ENCODE measurements at places on chromosomes 2 and 18.

DNA sequence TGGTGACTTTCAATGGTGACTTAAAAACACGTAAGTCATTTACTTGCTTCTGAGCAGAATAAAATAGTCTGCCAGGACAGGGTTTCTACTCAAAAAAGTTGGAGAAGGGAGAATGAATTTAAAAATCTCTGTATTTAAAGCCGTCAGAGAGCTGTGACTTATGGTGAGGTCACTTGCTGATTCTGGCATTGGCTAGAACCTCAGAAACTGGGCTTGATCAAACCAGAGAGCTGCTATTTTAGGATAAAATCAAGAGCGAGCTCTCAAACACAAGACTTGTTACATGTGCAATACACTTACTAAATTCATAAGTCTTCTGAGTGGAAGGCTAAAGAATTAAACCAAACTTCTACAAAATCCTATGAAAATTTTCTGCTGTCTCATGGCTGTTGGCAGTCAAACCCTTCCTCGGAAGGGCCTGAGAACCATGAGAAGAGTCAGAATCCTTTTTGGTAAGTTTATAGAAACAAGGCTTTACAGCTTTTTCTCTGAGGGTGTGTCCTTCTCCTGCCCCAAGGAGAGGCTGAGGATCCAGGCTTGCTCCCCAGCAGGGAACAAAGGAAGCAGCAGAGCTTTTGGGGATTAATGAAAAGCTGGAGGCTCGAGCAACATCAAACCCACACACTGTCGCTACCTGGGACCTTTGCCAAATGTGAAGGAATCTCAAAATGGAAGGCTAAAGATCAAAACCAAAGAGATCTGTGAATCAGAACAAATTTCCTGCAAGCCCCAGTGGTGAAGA lies 816.4 kb downstream of the SOCS6 start:
- no peak for DNase-seq

- DNase-seq, result no peak
Measured at GRCh38 chr2:141062443-141062842, 1068.4 kb downstream of the LRP1B start.

- no peak for DNase-seq
Measured at GRCh38 chr2:184049566-184049965, 548.8 kb upstream of the ZNF804A start.

DNA sequence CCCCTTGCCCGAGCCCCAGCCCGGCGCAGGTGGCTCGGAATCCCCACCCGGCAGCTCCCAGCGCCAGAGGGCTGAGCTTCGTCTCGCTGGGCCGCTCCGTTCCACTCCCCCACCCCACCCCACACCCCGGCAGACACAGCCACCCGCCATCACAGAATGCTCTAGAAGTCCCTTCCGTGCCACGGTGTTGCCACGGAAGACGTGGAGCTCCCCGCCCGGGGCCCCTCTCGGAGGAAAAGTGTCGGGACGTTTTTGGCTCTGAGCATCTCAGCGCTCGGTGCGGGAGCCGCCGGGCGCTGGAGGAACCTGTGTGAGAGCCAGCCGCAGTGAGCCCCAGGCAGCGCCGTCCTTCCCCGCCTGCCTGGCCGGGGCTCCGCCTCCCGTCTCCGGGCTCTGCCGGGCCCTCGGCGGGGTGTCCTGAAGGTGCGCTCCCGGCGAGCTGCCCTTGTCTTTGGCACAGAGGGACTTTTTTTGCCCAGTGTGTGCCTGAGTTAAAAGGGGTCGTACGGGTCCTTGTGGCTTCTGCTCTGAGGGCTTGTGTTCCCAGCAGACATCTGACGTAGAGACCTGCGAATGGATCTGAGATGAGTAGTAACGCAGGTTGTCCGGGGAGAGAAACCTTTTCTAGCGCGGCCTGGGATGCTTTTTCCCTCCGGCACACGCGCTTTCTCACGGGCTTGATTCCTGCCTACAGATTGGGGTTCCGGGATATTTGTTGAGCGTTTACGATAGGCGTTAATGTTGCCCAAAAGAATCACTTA lies 1.8 kb downstream of the ZCCHC2 start:
- peak; percentile 48 for DNase-seq

DNA sequence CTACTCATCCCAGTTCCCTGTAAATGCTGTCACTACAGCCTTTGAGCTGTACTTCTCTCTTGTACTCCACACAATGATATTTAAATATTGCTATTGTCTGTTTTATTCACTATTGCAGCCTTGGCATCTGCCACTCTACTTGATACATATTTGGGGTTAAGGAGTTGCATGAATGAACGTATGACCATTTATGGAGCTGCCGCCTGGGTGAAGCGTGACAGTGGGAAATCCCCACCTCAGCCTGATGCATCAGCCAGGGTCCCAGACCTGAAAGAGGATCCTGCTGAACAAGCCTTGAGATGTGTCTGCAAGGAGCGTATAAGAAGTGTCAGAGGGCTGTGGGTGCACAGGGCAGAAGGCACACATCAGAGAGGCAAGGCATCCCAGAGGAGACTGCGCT lies 39.1 kb downstream of the MRPL35 start:
- DNase-seq, result no peak

DNA sequence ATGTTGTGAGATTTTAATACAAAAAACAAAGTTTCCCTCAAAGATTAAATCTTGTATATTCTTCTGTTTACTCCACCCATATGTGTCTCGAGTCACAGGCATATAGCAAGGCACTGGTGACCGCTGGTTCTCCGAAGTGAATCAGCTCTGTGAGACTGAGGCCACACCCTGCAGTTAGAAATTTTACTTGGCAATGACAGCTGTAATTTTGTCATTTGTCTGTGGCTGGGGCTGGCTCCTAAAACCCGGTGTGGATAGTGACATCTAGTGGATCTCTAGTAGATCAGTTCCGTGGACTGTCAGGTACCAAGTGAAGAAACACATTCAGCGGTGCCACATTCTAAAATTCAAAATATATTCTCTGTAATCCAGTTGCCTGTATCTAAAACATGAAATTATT lies 278.0 kb downstream of the NEDD4L start:
- peak; percentile 84 for DNase-seq

DNA sequence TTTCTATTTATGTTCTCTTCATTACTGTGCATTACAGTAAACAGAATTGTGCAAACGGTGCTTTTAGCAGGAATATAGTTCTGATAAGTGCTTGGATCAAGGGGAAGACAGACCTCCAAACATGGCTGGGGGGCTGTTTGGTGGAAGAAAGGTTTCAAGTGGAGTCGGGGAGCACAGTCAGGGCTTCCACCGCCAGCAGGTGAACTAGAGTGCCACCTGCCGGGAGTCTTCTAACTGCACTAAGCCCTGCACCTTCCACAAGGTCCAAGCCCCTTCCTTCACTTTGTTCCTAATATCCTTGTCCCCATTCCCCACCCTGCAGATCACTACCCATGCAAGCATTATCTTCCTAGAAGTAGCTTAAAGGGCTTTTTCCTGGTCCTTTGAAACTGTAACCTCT lies 11.1 kb downstream of the ONECUT2 start:
- peak; percentile 38 for DNase-seq

DNA sequence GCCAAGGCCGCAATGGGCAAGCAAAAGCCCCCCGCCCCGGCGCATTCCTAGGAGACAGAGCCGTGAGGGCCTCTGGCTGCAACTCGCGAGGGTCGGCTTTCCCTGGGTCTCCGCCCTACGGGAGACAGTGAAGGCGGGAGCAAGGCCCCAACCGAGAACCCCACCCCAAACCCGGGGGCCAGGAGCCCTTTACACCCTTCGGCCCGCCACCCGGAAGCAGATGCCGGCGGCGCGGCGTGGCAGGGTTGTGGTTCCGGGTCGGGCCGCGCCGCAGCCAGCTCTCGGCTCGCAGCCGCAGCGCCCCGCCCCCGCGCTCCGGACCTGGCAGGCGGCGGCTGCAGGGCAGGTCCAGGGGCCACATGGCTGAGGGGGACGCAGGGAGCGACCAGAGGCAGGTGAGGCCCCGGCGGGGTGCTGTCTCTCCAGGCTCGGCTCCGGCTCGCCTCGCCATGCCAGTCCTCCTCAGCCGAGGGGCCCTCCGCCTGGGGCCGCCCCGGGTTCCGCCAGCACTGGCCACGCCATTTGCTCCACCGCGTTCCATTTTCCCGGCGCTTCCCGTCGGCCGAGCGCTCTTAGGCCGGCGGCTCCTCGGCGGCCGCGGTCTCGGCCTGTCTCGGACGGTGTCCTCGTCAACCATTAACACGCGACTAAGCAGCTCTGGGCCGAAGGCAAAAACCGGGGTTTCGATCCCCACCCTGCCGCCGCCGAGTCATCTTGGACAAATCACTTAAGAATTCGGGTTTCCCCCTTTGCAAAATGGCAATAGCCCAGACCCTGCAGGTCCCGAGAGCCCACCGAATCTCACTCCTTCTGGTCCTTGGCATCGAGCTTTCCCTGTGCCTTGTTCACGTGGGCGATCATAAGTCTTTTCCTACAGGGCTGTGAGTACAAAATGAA lies at the start of gene IMPACT:
IMPACT (plus strand) TSS at position 273 of the 897 bp plus-strand sequence; CDS start at position 360, 87 bp downstream.
- peak; percentile 94 for DNase-seq

- DNase-seq, result no peak
Measured at GRCh38 chr2:119408221-119408619, 23.4 kb upstream of the TMEM37 start.

DNA sequence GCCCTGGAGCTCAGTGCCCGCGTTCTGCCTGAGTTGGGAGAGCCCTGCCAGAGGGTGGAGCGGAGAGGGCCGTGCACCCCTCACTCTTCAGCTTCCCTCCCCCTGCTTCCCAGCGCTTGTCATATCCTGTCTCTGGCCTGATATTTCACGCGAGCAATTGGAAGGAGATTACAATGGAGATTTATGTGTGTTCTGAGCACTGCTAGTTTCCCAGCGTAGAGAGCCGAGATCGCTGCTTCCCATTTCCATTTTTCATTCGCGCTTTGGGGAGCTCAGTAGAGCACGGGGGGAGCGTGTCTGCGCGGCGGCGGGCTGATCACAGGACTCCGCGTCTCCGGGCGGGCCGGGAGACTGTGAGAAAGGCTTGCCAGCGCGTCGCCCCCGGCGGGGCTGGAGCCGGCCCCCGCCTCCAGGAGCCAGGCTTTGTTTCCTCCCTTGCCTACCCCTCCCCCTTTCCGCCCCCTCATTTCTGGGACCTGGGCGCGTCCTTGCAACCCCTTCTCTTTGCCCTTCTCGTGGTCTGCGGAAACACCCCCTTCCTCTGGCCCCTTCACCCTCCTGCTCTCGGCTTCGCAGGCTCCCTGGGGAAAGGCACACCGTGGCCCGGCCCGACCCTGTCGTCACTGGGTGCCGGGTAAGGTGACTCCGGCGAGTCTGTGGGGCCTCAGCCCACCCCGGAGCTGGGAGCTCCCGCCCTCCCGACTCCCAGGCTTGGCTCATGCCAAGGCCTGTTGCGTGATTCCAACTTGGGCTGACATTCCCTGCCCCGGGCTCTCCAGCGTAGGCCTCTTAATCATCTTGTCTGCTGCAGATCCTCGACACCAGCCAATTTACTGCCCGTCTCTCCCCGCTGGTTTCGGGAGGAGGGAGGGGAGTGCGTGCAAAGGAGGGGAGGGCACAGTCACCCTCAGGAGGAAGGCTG lies 5.8 kb downstream of the DLX2 start:
- DNase-seq, result no peak

DNA sequence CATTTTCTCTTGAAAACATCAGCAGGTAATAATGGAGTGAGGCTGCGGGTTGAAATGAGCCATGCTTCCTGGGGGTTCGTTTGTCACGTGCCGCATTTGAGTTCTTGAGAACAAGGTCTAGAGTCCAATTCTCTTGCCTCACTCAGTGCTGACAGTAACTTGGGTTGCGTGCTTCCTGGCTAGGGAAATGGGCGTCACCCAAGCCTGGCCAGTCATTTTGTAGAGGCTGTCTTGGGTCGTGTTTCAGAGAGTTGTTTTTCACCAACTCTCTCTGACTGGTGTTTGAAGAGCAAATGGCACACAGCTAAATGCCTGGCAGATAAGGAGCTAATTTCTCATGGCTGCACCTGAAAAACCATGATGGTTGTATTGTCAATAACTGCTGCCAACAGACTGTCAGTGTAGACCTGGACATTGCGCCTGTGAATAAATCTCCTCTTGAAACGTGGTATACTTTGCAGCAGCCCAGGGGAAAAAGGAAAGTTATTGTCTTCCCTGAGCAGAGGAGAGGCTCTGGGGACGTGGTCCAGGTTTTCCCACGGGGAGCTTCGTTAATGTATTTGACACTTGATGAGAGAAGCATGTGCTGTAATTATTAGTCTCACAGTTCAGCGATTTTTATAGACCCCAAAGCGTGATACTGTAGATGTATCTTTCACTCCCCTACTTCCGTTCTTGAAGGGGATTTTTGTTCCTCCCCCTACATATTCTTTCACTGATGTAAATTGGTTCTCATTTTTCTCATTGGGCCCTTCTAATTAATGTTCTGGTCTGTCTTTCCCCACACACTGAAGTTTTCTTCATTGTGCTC lies 196.0 kb downstream of the FHOD3 start:
- peak; percentile 17 for DNase-seq

GRCh38 chr18:59549503-59550173 lies 147.6 kb downstream of the CCBE1 start:
- DNase-seq, result no peak

GRCh38 chr2:233489666-233490065 lies 76.9 kb downstream of the USP40 start:
- no peak for DNase-seq

DNA sequence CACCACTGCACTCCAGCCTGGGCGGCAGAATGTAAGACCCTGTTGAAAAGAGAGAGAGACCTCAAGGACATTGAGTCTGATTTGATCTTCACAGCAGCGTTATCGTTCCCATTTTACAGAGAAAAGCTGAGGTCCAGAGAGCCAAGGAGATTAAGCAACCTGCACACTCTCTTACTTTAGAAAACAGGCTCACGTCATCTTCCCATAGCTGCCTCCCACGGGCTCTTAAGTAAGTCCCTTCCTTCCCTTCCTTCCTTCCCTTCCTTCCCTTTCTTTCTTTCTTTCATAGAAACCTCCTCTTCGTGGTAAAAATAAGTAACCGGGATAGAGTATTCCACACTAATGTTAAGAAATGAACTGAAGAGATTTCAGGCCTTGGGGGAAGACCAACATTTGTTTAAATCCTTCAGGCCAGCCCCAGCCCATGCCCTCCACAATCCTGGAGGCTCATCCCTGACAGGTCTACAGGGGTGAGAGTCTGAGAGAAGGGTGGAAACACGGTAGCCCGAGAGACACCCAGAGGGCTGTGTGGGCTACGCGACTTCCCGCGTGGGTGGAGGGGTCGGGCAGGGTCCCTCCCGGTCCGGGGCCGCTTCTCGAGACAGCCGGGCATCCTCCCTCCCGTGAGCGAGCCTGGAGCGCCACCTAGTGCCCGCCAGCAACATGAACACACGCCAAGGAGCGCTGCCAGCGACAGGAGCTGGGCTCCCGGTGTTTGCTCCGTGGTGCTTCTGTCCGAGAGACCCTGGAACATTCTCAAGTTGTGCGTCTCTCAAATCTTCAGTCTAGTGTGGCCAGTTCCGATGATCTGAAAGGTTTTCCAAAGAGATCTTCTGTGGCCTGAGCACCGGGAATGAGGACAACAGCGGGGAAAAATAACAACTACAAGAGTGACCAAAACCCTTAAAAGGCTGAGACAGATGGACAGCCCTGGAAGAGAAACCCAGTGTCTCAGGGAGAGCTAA lies 160.3 kb downstream of the INO80D start:
- DNase-seq, result peak; percentile 67

DNA sequence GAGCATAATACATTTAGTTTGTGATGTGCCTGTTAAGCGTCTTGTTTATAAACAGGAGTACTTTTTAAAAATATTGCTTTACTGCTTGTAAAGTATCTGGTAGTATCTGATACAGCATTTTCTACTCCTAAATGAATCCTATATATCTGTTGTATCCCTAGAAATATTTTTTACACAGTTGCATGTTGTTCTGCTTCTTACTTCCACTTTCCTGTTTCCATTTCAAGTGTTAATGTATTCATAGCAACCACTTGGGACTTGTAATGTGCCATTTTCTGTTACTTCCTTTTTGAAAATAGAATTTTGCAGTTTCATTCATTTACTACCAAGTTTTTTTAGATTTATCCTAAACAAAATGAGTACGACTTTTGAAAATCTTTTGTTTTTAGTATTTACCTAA lies 24.9 kb downstream of the CCNT2 start:
- DNase-seq, result no peak

- no peak for DNase-seq
Measured at GRCh38 chr2:80529466-80530165, 225.1 kb upstream of the LRRTM1 start.
